ENCODE measurements at places on chromosomes 1 and 21.
A peak's percentile ranks its signal among the peaks of the same experiment; 100 is the strongest.

DNA sequence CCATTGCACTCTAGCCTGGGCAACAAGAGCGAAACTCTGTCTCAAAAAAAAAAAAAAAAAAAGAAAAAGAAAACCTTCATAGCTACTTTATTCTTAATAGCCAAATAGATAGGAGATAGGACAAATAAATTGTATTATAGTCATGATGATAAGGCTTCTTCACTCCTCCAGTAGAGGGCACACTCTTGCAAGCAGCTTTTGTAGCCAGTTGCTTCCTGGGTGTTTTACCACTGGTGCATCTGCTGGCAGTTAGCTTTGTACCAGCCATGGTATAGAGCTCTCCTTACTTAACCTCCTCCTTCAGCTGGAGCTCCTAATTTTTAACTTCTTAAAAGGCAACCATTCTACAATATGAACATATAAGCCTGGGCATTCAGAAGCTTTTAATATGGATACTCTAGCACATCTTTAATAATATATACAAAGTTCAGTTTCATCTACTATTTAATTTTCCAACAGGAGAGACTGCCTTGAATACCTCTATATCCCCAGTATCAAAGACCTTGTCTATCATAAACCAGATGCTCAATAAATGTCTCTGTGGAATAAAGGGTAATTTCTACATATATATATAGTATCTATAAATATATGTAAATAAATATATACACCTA is 35.8 kb downstream of the EVI5 start:
- DNase-seq: no peak

DNA sequence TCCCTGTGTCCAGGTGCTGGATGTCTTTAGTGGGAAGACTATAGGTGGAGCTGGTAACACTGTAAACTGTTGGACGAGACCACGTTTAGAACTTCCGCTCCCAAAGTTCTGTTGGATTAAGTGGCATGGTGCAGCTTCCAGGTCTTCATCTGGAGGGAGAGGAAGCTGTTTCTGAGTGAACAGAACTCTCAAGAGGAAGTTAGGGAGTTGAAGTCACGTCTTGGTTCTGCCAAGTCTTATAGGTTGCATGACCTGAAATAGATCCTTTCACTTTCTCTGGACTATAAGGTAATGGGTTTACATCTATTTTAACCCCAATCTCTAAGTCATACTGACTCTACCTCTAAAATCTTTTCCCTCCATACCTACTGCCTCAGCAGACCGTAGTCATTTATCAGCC is 97.4 kb upstream of the TNR start:
- DNase-seq: no peak

DNA sequence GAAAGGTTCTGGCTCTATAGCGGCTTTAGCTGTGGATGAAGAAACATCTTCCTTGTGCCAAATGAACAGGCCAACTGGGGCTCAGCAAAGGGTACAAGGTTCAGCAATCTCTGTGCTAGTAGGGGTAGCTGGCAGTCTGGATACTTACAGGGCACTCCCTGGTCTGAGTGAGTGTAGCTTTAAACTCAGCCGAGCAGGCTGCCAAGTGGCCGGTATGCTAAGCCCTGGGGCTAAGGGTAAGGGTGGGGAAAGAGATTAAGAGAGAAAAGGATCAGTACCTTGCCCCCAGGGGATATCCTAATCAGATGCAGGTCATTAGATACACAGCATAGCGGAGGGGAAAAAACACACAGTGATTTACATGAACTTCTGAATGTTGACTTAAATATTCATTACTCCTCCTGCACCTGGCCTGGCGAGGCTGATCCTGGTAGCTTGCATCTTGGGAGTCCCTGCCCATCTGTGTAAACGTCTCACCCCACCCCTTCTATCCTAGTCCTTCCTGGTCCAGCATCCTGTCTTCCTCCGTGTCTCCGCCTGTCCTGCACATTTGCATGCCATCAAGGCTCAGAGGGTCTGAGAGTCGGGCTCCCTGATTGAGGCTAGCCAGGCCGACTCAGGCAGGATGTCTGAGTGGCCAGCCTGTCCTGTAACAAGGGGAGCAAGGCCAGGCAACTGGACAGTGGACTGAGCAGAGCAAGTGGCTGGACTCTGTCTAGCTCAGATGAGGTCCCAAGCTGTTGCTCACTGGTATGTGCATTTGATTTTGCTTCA is 39.5 kb upstream of the CNTN2 start:
- no peak for DNase-seq

DNA sequence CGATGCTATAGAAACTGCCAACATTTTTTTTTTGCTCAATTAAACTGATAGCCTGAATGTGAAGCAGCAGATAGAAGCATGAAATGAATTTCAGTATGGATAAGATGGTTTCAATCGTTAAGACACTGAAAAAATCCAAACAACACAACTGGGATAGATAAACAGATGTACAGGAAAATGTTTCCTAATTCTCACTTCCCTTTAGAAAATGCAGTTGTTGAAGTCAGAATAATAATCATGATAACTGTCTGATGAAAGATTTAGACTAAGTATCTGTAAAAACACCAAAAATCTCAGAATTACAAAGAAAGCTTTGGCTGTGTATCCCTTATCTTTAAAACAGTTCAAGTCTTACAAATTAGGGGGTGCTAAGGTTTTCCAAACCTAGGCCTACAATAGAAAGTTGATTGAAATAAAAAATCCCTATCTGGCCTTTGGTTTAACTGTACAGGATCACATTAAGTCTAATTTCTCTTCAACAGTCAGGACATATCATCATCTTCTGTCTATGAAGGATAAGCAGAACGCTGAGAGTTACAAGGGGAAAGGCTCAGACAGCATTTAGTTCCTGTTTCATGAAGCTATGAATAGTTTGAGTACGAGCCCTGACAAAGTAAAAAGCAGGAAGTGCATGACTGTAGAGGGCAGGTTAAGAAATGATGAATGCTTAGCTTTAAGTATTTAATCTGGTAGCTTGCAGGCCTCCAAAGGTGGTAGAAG is 203.2 kb downstream of the APP start:
- DNase-seq: no peak

- no peak for DNase-seq
Measured at GRCh38 chr1:79859212-79859948, 852.9 kb upstream of the ADGRL4 start.

DNA sequence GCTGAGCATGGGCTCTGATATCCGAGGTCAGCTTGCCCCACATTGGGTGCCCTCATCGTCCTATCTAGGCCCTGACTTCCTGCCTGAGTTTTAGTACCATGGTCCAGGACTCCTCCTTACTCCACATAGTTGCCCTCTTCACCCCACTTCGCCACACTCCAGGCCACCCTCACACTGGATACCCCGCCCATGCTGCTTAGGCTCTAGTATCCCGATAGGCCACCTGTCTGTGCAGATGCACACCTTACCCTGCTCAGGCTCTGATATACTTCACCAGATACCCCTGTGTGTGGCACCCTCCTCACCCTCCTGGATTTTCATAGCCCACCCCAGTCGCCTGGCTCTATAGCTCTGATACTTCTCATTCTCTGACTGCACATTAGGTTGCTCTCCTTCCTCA is 145.5 kb upstream of the SERTAD4 start:
- no peak for DNase-seq

DNA sequence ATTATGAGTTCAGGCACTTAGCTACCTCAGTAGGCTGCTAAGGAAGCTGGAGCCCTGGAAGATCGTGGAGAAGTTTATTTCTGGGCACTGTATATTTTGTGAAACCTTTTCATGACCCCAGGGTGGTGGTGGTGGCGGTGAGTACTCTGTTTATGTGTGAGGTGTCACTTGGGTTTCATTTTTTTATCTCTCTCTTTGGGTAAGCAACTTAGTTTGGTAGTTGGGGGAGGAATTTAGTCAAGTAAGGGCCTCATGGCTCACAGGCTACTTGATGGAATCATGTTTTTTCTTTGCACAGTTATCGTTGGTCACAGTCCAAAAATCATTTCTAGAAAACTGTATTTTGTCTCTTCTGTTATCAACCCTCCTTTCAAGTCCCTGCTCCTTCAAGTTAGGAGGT is 33.9 kb downstream of the C1orf141 start:
- DNase-seq: no peak

DNA sequence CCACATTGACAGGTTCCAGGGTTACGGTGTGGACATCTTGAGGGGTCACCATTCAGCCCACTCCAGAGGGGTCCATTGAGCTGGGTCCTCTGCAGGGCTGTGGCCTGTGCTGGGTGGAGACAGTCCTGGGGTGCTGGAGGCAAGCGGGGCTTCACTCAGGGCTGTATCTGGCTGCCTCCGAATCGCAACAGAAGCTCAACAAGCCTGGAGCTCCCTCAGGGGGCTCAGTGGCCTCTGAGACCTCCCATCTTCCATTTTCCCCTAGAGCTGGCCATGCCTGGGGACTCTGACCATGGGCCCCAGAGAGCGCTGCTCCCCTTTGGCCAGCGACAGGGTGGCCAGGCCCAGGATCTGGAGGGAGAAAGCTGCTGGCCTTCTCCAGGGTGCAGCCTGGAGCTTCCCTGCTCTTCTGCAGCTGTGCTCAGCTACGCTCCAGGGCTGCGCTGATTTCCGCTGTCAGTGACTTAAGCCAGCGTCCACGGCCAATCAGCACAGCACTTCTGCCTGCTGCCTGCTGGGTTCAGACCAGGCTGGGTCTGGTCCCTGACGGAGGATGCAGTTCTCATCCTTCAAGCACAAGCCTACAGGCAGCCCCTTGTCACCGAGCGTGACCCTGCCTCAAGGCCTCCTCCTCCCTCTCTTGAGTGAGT is 45.0 kb upstream of the ADARB1 start:
- DNase-seq: no peak

- no peak for DNase-seq
Measured at GRCh38 chr1:184388319-184388889, 1.6 kb downstream of the C1orf21 start.

GRCh38 chr1:93033785-93034184 is 45.3 kb upstream of the MTF2 start:
- no peak for DNase-seq

DNA sequence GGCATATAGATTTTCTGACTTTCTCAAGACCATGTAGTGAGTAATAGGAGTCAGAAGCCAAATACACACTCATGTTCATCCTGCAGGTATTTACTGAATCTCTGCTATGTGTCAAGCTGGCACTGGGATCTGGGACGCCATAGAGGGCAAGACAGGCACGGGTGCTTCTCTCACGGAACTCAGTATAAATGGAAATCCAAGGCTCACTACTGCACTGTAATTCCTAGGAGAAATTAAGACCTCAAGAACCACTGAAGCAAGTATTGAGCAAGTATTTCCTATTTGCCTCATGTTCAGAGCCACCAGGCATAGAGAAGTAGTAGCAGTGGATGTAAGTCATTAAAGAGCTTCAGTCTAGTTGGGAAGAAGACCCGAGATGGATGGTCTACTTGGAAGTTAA is 38.9 kb downstream of the EIF2D start:
- DNase-seq: no peak

- no peak for DNase-seq
Measured at GRCh38 chr1:39103328-39104157, 77.4 kb downstream of the NDUFS5 start.

DNA sequence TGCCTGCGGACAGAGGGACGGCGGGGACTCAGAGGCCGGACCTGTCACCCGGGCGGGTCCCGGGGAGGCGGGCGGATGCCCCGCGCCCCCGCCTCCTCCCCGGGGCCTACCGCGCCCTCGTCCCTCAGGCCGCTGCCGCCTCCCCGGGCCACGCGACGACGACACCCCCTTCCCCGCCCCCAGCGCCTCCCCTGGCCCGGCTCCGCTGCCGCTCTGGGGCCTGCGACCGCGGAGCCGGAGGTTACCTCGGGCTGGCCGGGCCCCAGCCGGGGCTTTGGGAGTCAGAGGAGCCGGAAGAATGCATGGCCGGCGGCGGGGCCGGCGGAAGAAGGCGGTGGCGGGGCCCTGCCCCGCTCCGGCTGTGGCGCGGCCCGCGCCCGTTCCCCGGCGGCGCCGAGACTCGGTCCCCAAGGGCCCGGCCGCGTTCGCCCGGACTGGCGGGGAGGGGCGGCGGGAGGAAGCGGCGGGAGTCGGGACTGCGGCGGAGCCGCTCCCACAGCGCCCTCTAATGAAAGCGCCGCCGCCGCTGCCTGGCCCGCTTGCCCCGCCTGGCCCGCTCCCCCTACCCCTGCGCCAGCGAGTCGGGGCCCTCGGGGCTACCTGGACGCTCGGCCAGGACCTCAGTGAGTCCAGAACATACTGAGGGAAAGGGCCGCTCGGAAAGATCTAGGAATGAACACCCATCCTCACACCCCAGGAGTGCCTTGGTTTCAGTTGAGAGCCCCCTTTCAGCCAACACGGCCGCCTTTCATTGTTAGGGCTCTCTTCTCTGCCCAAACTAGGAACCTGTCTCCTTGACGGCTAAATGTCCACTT is at the start of gene LPGAT1:
LPGAT1 (minus strand) TSS at position 436 of the 815 bp plus-strand sequence. CDS start 1,467 bp downstream, outside the sequence.
- peak; percentile 79 for DNase-seq

DNA sequence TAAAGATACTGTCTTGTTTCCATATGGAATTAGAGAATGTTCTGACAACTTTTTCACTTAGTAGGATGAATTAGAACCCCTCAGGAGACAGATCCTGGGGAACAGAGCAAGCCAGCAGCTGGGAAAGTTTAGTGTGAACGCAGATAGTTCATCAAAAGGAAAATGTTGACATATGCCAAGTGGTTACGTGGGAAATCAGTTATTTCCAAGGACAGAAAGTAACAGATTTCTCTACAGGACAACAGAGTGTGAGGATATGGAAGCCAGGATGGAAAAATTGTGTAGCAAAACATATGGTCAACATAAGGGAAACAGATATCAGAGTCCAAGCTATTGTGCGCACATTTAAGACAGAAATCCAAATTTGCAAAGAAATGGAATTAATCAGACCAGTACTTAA is 419.5 kb downstream of the LRRIQ3 start:
- DNase-seq: no peak

DNA sequence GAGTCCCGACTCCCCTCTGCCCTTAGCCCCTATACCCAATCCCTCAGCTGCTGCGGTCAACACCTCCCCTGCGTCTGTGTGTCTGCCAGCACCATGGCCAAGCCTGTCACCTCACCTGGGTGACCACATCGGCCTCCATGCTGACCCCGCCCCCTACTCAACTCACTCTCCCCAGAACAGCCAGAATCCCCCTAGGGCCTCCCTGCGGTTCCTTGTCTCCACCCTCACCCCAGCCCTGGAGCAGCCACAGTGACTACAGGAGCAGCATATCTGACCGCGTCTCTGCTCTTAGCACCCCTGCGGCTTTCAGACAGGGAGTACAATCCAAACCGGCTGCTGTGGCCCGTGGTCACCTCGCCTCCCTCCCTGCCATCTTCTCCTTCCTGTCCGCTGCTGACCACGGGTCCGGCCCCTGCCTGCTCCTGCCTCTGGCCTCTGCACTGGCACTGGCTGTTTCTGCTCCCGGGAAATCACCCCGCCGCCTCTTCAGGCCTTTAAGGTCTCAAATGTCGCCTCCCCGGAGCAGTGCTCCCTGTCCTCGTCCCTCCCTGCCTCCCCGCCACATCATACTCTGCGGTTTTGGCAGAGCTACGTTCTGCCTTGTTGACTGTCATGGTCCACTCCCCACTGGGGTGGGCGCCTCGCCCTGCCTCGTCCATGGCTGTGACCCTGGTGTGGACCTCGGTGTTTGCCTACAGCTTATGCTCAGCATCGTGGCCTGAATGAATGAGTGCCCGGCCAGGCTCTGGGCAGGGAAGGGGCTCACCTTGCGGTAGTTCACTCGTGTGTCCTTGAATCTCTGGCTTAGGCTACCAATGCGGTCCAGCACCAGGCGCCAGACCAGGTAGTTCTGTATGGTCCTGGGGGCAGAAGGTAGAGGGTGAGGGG is 11.1 kb downstream of the PRXL2B start:
- peak; percentile 35 for DNase-seq

- DNase-seq: no peak
Measured at GRCh38 chr1:24416666-24417391, 1.2 kb downstream of the NIPAL3 start.

GRCh38 chr1:33719771-33720670 is 143.9 kb upstream of the HMGB4 start:
- DNase-seq: no peak
